ENCODE measurements at places on chromosomes 7 and 10.

GRCh38 chr7:130703851-130704250 lies 17.5 kb upstream of the TSGA13 start:
- DNase-seq = no peak

DNA sequence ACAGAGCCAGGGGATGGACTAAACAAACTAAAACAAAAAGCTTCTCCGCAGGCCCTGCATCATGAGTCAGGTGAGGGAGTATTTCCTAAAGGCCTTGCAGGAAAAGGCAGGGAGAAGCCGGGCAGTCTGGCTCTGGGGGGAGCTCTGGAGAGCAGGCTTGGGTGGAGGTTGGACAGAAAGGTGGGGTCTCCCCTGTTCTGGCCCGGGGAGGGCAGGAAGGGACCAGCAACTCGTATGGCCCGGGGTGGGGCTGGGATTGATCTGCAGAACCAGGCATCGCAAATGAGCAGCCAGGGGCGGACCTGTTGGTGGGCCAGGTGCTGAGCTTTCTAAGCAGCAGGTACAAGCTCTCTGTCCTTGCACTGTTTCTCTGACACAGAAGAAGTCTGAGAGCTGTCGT lies 235.2 kb downstream of the TCERG1L start:
- no peak for DNase-seq

DNA sequence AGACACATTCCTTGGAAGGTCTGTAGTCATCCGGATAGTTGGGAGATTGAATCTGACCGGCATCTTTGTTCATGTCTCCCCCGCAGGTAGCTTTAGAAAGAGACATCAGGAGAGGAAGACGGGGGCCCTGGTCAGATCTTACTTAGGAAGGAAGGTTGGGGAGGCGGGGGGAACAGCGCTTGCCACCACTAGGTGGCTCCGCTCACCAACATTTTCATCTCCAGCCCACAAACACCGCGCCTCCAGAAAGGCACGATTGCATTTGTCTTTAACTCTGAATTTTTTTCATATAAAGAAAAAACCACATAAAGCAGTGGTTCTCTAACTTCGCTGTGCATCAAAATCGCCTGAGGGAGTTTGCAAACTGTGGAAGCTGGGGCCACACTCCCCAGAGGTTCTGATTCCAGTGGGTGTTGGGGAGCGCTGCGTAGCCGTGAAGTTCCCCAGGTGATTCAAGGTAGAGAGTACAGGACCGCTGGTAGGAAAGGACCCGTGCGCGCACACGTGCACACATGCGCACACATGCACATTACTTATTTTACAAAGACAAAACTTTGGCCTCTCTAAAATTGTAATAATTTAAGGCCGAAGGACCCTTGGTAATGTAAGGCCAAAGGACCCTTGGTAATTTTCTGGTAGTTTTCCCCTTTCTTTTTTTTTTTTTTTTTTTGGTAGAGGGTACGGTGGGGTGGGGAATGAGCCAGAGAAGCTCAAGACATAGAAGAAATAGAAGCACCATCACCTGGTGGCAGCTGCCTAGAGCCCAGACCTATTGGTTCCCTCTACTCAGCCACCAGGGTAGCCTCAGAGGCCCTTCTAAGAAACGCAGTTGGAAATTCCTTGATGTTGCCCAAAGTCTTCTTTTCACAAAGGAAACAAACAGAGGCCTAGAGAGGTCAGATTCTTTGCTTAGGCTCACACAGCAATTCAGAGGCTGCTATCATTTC lies 37.4 kb upstream of the OPALIN start:
- peak; percentile 78 for DNase-seq

DNA sequence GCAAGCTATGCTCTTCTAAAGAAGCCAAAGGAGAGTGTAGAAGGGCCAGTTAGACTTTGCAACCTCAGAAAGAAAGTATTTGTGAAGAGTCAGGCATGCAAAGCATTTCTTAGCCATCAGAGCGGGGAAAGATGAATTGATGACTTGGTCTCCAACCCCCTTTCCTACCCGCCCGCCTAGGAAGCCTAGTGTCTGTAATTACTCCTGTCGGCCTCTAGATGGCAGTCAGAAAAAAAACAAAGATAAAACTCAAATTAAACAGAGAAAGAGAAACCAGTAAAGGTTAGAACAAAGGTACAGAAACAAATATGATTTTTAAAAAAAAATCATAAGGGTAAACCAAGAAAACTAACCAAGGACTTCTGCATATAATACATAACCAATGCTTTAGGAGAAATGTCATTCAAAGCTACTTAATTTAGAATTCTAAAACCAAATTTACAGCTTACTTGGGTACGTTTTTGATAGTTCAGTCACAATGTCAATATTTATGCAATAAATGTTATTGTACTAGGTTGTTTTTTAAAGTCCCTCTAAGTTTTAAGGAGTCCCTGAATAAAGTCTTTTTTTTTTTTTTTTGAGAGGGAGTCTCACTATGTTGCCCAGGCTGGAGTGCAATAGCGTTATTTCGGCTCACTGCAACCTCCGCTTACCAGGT lies 97.6 kb downstream of the LYZL1 start:
- peak; percentile 44 for DNase-seq

DNA sequence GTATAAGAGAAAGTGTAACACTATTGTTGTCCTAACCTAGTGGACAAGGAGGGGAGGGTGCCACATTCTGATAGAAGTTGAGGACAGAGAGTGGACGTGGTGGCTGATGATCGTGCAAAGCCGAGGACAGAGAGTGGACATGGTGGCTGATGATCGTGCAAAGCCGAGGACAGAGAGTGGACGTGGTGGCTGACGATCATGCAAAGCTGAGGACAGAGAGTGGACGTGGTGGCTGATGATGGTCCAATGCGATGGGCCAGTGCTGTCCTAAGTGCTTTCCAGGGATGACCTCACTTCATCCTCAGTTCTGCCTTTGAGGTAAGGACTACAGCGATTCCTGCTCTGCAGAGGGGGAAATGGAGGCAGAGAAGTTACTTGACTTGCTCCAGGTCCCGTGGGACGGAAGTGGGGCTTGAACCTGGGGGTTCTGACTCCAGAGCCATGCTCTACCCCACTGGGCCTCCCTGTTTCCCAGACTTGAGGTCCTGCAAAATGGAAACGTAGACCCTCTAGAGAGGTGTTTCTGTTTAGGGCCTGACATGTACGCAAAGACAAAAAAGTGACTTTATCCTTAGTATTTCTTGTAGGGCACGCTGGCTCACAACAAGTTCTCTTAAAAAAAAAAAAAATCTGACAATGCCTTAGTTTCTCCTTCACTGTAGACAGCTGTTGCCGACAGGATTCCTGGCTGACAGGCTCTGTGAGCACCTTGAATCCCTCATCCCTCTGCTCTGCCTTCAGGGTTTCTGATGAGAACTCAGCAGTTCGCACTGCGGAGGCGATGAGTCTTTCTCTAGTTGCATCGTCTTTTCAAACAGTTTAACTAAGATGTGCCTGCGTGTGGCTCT lies 20.3 kb upstream of the NCAPG2 start:
- no peak for DNase-seq

DNA sequence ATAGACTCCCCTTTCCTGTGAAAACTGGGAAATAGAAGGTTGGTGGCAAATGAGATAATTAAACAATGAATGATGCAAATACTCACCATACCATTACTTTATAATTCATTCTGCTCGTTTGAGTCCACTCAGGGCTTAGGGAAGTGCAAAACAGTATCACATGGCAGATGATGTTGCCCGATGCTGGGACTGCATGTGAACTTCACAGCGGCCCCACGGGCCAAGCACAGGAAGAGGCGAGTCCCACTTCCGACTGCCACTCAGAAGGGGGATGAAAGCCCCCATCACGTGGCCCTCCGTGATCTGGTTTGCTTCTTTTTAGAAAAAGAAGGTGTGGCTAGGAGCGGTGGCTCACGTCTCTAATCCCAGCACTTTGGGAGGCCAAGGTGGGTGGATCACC lies 71.5 kb downstream of the PRPF18 start:
- no peak for DNase-seq

GRCh38 chr7:31362401-31362800 lies 21.9 kb upstream of the NEUROD6 start:
- DNase-seq = no peak

DNA sequence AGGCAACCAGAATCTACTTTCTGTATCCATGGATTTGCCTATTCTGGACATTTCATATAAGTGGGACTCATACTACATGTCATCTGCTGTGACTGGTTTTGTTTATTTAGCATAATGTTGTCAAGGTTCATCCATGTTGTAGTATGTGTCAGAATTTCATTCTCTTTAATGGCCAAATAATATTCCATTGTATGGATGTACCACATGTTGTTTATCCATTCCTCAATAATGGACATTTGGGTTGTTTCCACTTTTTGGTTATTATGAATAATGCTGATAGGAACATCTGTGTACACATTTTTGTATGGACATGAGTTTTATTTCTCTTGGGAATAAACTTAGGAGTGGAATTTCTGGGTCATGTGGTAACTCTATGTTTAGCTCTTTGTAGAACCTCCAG lies 133.7 kb downstream of the CREB5 start:
- DNase-seq = no peak

- no peak for DNase-seq
Measured at GRCh38 chr10:110175406-110175805, 32.0 kb upstream of the MXI1 start.

- no peak for DNase-seq
Measured at GRCh38 chr7:122299624-122300210, 4.8 kb downstream of the FEZF1 start.

- DNase-seq = no peak
Measured at GRCh38 chr7:104431930-104432329, 103.5 kb downstream of the LHFPL3 start.

- no peak for DNase-seq
Measured at GRCh38 chr7:74040791-74041520, 13.0 kb downstream of the ELN start.

All from naive thymus-derived CD8-positive, alpha-beta T cell (primary cell).